Fibroblast of pulmonary artery (primary cell): ENCODE measurements at places on chromosomes 5 and 9.

- no peak for DNase-seq
Observed at GRCh38 chr5:157050050-157050449, 8.9 kb downstream of the HAVCR1 start.

DNA sequence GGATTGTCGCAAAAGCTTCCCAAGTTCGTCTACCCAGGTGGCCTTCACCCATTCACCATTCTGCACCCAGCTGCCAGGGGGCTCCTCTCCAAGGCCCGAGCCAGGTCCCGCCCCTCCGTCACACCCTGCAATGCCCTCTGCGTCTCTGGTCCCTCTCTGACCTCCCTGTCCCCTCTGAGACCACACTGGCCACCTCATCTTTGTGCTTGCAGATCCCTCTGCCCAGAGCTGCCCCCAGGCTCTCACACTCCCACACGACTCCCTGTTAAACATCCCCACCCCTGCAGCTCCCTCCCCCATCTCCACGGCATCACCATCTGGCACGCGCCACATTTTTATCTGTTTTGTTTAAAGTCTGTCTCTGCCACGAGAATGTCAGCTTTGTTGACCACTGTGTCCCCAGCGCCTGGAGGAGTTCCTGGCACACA is 243.6 kb downstream of the PBX3 start:
- no peak for DNase-seq

GRCh38 chr9:94010980-94011533 is 55.9 kb upstream of the BARX1 start:
- DNase-seq: peak; percentile 34

GRCh38 chr5:156803404-156803803 is 46.7 kb upstream of the PPP1R2B start:
- DNase-seq: no peak

DNA sequence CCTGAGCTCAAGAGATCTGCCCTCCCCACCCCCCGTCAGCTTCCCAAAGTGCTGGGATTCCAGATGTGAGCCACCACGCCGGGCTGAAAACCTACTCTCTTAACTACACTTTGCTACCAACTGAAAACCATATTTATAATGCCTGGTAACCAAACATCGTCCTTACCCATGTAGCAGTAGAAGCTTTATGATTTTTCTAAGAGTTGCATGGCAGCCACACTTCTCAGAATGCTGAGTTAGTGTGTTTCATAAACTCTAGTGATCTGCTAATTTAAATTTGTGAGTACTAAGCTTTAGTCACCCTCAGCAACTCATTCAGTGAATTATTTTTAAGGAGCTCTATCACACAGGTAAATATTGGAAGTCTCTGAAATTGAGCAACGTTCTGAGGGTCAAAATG is 478.4 kb downstream of the KDM4C start:
- DNase-seq: no peak

DNA sequence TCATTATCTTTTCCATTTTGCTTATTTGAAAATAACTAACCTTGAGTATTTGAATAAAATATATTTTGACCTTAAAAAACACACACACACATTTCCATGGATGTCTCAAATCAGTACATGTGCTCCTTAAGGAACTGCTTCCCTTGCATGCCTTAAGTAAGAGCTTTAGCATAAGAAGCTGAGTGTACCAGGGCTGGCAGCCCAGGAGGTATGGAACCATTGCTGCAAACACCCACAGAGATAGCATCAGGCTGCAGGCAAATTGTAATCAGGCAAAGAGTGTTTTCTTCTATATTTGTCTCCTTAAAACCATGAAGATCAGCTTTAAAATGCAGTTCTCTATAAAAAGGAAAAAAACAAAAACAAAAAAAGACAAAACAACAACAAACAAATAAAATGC is 160.6 kb downstream of the PLK2 start:
- DNase-seq: no peak
